EH (cell line): ENCODE measurements at places on chromosomes 1 and 21.
A peak's percentile ranks its signal among the peaks of the same experiment; 100 is the strongest.

- DNase-seq = no peak
Measured at GRCh38 chr1:156923670-156924477, 3.4 kb downstream of the LRRC71 start.

DNA sequence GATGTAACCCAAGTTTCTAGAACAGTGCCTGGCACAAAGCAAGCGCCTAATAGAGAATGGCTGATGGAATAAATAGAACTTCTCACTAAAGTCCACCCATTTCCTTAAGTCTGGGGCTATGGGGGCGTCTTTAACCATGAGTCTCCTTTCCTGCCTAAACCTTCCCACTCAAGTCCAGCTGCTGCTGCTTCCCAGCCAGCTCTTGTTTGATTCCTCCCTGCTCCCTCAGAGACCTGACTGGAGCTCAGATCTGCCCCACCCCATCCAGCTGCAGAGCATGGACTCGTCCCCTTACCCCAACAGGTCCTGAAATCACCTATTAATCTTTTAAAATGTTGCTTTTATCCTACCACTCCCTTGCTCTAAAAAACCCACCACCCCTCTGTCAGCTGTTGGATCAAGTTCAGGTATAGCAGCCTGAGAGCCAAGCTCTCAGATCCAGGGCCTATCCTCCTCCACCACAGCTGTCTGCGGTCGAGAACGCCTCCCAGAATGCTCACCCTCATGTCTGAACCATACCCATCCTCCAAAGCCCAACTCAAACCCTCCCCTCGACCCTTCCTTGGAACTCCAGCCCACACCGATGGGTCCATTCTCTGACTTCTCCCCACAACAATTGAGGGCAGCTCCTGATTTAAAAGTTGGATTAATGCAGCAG, 12.8 kb upstream of the GALNT2 start:
- DNase-seq = no peak

- no peak for DNase-seq
Measured at GRCh38 chr1:53391982-53392381, 64.1 kb upstream of the LRP8 start.

GRCh38 chr1:87528754-87529517, 200.3 kb downstream of the LMO4 start:
- DNase-seq = no peak

DNA sequence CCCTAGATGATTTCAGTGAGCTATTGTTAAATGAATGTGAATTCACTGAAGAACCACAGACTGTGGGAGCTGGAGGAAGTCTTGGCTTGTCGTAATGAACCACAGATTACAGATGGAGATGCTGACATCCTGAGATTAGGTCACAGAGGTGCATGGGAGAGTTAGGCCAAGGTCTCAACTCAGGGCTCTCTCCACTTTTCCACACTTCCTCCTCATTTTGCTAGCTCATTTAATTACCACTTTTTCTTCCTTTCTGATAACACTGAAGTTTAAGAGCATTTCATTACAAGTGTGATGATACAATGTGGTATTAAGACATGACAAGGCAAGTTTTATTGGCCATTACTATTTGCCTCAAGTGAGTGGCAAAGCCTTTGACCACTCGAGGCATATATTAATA, 30.8 kb downstream of the ST6GALNAC3 start:
- no peak for DNase-seq

GRCh38 chr1:116556289-116557006, 14.4 kb downstream of the CD58 start:
- peak; percentile 54 for DNase-seq

- no peak for DNase-seq
Measured at GRCh38 chr1:5105744-5106143, 451.3 kb downstream of the AJAP1 start.

DNA sequence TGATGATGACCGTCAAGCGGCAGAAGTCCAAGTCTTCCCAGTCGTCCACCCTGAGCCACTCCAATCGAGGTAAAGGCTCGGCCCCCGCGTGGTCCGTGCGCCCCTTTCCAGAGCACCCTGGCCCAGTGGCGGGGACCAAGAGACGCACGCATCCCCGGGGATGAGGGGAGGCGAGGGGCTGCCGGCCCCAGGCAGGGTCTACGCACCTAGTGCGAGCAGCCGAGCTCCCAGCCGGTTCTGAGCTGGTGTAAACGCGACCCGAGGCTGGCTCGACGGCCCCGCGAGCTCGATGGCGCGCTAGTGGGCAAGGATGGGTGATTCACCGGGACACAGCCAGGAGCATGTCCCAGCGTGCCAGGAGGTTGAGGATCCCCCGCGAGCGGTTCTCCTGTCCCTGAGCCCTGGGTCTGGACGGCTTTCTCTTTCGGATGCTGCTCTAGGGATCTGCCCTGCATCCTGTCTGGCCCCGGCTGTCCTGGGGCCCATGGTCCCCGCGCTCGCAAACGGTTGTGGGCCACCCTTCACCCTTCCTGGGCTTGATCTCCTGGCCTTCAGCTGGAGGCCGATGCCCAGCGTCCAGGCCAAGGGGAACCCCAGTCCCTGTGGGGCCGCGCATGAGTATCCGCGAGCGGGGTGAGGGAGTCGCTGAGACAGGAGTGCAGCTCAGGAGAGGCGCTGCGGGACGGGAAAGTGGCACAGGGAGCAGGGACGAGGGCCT, 689 bp downstream of the PKP1 start:
- DNase-seq = no peak

- DNase-seq = no peak
Measured at GRCh38 chr1:14507262-14507661, 91.2 kb upstream of the KAZN start.

- no peak for DNase-seq
Measured at GRCh38 chr1:199585392-199585791, 442.1 kb upstream of the NR5A2 start.

DNA sequence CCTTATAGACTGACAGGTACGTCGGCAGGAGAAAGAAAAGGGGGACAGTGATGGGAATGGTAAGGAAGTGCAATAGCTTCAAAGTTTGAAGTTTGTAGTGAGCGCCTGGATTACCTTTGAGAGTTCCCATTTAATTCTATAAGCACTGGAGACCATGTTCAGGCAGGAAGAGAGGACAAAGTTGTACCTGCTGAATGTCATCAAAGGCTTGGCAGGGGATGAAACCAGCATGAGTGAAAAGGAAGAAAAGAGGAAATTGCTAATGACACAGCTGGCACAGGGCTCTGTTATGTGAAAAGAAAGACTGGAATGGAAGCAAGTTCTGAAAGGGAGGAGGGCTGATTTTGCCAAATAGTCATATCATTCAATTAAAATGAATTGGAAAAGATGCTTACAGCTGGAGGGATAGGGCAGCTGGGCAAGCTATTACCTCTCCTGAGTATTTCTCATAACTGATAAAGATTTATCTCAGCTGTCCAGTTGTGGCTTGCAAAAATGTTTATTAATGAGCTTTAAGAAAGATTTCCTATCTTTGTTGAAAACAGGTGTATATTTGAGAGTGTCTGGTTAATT, 109.2 kb downstream of the HMCN1 start:
- DNase-seq = no peak

GRCh38 chr1:97084546-97084945, 363.0 kb downstream of the PTBP2 start:
- DNase-seq = peak; percentile 68

DNA sequence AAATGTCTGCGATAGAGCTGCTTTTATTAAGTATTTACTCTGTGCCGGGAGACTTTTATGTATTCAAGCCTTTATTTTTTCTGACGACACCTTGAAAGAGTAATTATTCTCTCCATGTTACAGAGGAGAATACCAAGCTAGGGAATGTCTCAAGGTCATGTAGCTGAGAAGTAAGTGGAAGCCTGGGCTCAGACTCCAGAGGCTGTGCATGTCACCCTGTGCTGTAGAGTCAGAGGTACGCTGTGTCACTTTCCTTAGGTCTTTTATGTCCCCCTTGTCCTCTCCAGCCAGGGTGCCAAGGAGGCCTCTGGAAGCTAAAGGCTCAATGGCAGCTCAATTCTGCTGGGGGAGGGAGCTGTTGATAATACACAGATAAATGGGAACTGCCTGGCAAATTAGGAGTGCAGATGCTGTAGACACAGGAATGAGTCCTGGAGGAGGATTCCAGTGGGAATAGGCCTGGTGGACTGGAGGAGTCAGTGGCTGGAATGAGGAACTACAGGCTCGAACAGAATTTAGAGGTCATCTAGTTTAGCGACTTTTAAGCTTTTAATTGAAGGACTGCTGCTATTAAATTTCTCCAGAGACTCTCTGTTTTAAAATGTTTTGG, 9.3 kb upstream of the IL19 start:
- peak; percentile 34 for DNase-seq

GRCh38 chr1:177902266-177902665, 67.6 kb downstream of the SEC16B start:
- no peak for DNase-seq

DNA sequence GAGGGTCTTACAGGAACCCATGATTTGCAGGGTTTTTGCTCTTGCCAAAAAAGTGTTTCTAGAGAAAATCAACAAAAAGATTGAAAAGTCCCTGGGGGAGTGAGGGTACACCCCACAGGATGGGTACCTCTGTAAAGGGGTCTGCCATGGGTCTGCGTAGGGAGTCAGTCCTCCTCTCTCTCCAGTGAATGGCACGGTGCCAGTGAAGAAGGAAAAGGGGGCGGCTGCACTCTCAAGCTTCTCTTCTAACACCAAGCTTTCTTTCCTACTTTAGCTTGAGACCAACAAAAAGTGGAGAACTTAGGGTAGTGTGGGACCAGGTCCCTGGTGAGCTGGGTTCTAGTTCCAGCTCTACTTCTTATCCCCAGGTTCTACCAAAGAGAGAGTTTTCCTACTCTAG, 87.4 kb downstream of the GLUL start:
- DNase-seq = no peak

- DNase-seq = no peak
Measured at GRCh38 chr1:98429965-98430443, 231.5 kb upstream of the SNX7 start.

DNA sequence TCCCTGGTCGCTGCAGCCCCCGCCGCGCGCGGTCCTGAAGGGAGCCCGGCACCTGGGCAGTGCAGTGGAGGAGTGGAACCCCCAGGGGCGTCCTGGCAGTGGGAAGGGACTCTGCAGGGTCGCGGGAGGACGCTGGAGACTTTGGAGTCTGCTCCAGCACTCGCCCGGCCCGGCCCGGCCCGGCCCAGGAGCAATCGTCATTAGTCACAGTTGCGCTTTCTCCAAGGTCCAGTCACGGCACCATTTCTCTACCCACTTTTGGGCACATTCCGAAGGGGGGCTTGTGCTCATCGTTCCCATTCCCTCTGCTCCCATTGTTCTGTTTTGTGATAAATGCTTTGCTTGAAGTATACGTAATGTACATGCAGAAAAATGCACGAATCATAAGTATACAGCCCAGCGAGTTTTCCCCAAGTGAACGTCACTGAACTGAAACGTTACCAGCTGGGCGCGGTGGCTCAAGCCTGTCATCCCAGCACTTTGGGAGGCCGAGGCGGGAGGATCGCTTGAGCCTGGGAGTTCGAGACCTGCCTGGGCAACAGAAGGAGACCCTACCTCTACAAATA, 999 bp downstream of the THAP3 start:
- peak; percentile 61 for DNase-seq

DNA sequence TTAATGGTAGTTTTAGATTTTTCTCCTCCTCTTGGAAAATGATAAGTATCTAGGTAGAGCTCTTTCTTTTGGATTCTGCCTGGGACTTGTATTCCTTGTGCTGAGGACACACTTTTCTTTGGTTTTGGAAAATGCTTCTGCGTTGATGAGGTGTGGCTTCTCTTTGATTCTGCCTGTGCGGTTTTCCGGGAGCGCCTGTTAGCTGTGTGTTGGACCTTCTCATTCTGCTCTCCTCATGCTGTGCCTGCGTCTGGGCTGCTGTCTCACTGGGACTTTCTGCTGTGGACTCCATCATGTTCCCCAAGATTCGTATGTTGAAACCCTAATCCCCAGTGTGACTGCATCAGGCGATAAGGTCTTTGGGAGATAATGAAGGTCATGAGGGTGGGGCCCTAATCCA, 21.0 kb downstream of the C1orf174 start:
- no peak for DNase-seq

DNA sequence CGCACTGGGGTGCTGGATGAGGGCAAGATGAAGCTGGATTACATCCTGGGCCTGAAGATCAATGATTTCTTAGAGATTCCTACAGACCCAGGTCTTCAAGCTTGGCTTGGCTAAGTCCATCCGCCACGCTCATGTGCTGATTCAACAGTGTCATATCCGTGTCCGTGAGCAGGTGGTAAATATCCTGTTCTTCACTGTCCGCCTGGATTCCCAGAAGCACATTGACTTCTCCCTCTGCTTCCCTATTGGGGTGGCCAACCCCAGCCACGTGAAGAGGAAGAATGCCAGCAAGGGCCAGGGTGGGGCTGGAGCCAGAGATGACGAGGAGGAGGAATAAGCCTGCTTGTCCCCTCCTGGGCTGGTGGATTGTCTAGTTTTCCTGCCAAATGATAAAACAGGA, 2.2 kb upstream of the CBR3 start:
- no peak for DNase-seq

- DNase-seq = no peak
Measured at GRCh38 chr1:174200746-174201145, 41.4 kb downstream of the RABGAP1L start.

GRCh38 chr1:111204201-111204982, 3.9 kb upstream of the DENND2D start:
- DNase-seq = no peak

GRCh38 chr1:41383094-41383852, 22.0 kb downstream of the FOXO6 start:
- peak; percentile 77 for DNase-seq

- DNase-seq = peak; percentile 57
Measured at GRCh38 chr1:22452481-22452957, 868 bp downstream of the ZBTB40 start.

- DNase-seq = no peak
Measured at GRCh38 chr1:167210966-167211674, 9.6 kb upstream of the POU2F1 start.

- DNase-seq = no peak
Measured at GRCh38 chr1:185560760-185561159, 173.4 kb upstream of the HMCN1 start.

GRCh38 chr1:225617479-225617878, 35.4 kb downstream of the ENAH start:
- peak; percentile 61 for DNase-seq

DNA sequence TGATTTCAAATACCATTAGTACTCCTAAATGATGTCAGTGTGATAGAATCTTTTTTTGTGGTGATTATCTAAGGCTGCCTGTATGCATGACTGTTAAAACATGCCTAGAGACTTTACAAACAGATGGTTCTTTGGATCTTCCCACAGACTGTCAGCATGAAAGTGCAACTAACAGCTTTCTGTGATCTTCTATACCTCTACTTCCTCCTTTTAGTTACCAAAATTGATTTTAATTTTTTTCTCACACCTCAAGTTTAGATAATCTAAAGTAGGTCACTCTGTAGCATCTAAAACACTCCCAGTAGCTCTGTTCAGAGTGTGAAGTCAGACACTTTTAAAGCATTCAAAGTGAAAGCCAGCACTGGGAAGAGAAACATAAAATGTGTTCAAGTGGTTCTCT, 534.5 kb downstream of the PTPRC start:
- DNase-seq = peak; percentile 58

DNA sequence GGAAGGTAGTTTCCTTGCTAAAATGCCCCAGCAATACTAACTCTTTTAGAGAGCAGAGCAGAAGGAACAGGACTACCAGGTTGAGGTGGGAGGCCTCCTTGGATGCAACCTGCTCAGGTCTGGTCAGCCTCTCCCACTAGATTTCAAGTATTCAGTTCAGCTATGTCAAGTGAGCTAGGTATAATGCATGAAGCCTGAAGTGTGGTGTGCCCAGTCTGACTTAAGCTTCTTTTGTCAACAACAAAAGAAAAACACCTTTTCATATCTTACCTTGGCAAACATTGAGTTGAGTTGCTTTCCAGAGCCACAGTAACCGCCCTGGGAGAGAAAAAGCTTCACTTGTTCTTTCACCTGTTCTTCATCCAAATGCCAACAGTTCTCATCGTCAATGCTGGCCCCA, 47.8 kb downstream of the UROD start:
- DNase-seq = no peak
